LNCaP clone FGC (cell line): ENCODE measurements at places on chromosomes 2 and 18.

GRCh38 chr2:233989221-233989858 lies 61.2 kb upstream of the SPP2 start:
- DNase-seq, result no peak

DNA sequence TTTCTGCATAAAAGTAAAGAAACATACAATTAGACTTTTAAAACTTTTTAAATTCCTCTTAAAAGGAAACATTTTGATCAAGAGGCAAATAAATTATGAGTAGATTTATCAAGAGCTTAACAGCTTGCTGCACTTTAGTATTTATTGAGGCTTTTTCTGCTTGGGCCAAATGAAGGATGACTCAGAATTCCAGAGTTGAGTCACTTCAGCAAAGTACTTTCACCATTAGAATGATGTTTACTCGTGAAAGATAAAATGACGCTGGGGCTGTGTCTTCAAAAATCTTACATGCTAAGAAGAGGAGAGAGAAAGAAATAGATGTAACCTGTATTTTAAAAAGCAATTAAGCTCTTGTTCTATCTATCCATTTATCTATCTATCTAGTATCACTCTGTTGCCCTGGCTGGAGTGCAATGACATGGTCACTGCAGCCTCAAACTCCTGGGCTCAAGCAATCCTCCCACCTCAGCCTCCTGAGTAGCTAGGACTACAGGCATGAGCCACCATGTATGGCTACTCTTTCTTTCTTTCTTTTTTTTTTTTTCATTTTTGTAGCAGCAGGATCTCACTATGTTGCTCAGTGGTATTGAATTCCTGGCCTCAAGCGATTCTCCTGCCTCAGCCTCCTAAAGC lies 75.3 kb upstream of the RIOK3 start:
- no peak for DNase-seq

DNA sequence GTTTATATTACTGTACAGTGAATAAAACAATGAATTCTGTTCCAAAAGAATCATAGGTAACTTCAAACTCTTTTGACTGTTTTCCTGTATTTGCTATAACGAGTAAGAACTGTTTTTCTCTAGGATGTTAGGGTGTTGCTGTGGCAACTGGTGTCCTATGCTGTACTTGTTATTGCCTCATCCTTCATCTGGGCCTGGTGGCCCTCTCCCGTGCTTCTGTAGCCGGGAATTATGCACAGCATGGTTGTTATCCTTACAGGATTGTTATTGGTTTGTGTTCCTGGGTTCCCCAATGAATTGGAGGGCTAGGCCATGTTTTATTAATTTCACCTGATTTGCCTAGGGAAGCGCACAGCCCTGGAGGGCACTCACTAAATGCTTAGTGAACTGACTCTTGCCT lies 279.2 kb downstream of the PTPRM start:
- DNase-seq, result no peak

DNA sequence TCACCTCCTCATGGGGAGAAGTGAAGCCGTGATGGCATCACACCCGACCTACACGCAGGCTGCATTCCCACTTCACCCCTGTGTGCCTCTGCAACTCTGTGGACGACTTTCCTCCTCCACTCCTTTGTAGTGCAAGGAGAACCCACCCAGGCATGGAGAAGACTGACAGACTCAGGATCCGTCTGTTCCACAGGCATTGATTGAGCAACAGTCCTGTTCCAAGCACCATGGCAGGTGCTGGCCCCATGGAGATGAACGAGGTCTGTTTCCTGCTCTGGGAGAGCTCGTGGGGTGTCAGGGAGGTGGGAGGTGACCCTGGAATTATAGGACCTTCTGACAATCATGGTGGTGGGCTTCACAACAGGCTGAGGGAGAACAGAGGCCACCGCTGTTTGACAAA lies 284.7 kb upstream of the HDAC4 start:
- no peak for DNase-seq

GRCh38 chr18:76697441-76697901 lies 124.9 kb upstream of the ZNF236 start:
- DNase-seq, result no peak

- no peak for DNase-seq
Observed at GRCh38 chr18:79516441-79516931, 120.8 kb downstream of the NFATC1 start.

GRCh38 chr18:68742206-68742605 lies 27.3 kb upstream of the TMX3 start:
- DNase-seq, result no peak

DNA sequence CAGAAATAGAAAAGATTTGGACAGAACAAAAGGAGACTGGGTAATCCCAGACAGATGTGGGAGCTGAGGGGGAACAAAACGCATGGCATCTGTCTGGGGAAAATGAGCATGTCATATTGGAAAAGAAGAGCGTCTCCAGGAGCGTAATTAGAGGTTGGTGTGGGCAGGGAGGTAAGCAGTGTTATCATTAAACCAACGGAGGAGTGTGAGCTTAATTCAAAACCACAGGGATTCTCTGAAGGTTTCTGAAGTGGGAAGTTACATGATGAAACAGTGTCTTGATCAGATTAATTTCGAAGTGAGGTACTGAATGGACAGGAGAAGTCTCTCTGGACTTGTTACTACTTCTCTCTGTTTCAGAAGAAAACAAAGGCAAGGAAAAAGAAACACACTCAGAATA lies 53.3 kb downstream of the DTNB start:
- DNase-seq, result no peak
